ENCODE measurements at places on chromosomes 7 and 10.

DNA sequence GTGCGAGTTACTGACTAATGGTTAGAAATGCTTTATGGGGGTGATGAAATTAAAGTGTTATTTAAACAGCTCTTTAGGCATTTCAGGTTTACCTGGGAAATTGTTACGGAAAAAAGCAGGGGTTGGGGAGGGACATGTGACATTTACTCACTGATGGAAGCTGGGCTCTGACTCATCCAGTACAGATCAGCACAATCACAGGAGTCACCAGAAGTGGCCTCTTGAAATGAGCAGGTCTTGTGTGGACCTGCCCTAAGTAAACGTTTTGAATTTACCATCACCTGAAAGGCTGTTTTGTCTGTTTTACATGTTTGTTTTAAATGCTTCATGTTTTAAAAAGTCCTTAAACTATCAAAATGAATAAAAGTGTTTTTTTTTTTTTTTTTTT is 2.3 kb downstream of the GLRX3 start:
- no peak for DNase-seq

GRCh38 chr10:17965649-17966235 is 14.0 kb downstream of the SLC39A12 start:
- DNase-seq: no peak

DNA sequence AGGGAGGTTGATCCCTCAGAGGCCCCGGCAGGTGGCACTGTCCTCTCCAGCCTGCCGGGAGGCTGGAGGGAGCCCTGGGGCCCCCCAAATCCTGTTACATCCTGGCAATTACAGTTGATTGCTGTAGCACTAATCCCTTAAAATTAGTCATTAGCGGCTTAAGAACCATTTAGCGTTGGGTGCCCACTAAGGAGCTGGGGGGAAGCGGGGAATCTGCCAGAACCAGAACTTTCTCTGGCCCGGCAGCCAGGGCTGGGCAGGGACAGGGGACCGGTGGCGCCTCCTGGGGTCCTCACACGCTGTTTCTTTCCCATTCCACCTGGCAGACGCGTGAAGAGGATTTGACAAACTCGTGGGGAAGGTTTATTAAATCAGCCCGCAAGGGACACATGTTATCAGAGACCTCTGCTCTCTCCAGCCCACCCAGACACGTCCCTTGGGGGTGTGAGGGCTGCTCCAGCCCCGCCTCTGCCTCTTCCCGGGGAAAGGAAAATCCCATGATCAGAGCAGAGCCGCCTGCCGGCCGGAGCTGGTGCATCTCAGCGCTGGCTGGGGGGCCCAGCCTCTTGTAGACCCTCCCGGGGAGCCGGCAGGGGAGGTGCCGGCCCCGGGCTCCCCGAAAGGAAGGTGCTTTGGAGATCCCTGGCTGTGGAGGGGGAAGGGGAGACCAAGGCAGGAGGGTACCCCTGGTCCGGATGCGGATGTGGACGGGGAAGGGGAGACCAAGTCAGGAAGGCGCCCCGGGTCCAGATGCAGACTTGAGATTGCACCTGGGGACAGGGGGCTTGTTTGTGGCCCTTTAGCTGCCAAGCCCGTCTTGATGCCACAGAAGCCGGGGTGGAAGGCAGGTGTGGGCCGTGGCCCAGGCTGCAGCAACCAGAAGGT is 142.7 kb downstream of the ELFN1 start:
- no peak for DNase-seq

DNA sequence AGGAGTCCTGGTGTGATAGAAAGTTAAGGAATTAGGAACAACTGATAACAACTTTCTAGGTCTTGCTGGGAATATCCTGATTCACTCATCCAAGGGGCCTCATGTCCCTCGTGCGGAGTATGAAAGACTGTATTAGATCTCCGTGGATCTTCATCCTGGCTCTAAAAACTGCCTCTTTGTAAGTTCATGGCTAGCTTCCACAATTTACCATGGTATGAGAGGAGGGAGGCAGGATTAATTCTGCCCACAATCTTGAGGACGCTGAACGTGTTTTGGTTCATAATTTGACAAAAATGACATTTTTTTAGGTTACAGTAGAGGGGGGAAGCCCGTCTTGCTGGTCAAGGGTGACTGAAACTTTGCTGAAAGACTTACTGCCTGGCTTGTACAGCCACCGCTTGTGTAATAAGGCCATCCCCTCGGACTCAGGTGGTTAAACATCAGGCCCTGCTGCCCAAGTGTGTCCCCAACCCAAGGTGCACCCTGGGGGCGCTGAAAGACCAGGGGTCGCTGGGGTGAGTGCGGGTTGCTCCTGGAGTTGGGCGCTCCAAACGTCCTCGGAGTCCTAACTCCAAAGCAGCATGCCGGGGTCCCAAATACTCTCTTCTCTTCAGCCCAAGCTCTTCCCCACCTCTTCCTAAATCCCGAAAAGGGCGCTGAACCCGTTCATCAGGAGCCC is 733 bp downstream of the HIBADH start:
- no peak for DNase-seq

DNA sequence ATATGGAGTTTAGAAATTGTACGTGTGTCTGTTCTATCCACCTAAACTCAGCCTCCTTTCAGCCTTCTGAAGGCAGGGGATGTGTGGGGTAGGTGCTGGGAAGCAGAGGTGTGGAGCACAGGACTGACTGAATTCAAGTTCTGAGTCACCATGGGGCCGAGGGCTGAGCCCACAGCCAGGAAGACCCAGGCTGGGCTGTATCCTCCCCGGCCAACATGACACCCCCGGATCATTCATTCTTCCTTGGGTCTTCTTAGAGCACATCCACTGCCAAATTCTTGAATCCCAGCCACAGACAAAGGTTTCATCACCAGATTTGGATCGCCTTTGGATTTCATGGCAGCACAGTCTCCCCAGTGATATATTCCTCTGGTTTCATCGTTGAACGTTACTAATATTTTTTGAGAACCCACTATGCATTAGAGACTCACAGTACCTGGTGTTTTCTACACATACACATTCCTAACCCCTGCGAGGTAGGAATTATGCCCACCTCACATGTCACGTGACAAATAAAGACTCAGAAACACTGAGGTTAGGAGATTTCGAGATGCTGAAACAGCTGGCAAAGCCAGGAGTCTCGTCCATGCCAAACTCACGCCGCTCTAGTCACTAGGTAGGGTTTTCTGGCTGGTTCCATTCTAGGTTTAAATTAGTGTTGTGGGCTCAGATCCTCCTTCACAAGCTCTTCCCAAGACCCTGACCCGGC is 26.9 kb downstream of the CCDC3 start:
- DNase-seq: no peak

GRCh38 chr7:43921423-43921822 is 4.8 kb upstream of the UBE2D4 start:
- no peak for DNase-seq

DNA sequence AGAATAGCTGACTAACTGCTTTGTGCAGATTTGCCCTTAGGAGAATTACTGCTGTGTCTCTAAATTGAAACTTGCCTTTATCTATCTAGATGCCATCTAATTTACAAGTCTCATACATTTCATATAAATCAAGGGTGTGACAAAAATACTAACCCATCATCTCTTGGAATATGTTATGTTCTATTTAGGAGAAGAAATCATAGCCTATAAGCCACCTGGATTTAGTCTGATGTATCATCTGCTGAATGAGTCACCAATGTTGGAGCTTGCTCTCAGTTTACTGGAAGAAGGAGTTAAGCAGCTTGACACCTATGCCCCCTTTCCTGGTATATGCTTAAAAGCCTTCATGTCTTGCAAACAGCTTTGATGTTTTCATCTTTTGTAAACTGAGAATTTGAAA is 43.5 kb downstream of the NUP205 start:
- no peak for DNase-seq

DNA sequence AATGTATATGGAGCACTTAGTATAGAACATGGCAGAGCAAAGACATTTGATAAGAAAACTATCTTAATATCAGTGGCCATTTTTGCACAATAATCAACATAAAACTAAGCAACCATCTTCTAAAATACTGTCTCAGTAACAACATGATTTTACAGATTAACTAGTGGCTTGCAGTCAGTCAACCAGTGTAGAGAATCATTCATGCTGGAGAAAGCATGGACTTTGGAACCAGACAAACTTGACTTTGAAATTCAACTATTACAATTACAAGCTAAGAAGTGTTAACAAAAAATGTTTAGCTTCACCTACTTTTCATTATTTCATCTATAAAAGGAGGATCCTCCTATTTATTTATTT is 27.7 kb downstream of the CUBN start:
- DNase-seq: no peak

DNA sequence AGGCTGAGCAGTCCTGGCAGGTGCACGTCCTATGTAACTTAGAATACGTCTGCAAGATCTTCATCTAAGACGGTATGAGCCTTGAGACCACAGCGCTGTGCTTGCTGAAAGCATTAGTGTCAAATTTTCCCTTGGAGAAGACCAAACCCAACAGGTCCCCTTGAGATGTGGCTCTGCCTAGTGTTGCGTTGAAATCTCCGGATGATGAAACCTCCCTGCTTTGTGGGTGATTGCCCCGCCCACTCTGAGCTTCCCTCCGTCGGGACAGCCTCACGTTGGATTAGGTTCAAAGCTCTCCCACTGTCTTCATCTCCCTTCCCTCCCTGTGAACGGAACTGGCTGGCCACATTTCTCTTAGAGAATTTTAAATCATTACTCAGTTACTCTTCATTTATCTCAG is 102.0 kb downstream of the ADARB2 start:
- no peak for DNase-seq

- DNase-seq: no peak
These were observed 4.3 kb upstream of the CXCL12 start for GRCh38 chr10:44389150-44389549.

DNA sequence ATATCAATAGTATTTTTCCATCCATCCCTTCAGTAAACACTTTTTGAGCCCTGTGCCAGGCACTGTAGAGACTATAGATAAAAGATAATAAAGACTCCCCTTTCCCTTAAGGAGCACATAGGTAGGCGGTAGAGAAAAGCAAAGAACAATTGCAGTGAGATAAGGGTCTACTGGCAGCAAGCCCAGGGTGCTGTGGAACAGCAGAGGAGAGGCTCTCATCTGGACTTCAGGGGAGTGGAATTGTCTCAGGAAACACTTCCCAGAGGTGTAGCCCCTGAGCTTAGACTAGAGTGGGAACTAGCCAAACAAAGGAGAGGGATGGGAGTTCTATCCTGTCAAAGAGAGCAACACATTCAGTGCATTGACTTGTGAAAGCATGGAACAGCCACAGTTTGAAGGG is 102.0 kb downstream of the NRF1 start:
- no peak for DNase-seq

DNA sequence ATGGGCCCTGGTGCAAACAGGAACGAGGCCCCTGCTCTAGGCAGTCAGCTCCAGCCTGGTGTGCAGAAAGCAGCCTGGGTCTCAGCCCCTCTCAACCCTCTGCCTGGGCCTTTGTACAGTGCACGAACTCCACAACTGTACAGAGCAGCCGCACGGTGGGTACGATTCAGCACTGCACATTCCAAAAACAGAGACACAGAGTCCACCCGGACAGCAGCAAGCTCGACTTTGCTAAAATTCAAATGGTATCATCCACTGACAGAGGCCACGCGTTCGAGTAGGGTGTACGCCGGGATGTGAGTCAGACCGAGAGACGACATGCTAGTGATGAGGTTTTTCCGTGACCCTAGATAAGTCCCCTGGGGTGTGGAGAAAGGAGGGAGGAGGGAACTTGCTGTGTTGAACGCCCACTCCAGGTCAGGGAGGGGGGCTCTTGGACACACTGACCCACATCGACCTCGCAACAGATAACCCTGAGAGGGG is 65.6 kb upstream of the PDGFA start:
- DNase-seq: peak; percentile 47

DNA sequence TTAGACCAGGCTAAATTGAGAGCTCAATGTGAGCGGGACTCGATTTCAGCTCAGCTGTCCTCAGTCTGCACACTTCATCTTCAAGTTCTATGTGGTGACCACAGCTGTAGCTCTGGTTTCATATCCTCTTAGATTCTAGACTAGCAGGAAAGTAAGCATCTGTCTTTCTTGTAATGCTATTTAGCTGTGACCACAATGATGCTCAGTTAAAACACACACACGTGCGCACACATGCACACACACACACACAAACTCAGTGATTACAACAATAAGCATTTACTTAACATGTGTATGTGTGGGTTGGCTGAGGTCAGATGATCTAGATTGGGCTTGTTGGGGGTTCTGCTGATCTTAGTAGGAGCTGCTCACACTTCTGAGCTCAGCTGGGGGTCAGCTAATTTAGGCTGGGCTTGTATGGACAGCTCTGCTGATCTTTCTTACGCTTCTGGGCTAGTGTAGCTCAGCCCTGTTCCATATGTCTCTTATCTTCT is 82.5 kb downstream of the ZNF365 start:
- DNase-seq: no peak

- DNase-seq: peak; percentile 6
These were observed 92.6 kb downstream of the CREM start for GRCh38 chr10:35219292-35219691.

- DNase-seq: no peak
These were observed 197.7 kb upstream of the HPS1 start for GRCh38 chr10:98644466-98644865.

DNA sequence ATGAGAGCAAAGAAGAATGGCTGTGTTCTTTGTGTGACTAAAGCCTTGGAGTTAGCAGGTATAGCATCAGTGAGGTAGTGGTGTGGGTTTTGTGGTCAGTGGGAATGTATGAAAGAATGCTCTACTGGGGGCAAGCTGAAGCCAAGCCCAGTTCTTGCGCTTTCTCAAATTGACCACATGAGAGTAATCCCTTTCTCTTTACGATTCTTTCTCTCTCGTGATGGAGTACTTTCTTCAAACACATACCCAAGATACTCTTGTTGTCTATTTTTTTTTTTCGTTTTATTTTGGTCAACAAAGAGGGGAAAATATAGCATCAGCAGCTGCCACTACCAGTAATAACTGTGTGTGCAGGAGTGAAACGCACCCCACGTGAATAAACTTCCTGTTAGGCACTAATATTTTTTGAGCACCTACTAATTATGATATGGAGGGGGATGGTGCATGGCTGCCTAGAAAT is 8.4 kb upstream of the PANK1 start:
- no peak for DNase-seq

DNA sequence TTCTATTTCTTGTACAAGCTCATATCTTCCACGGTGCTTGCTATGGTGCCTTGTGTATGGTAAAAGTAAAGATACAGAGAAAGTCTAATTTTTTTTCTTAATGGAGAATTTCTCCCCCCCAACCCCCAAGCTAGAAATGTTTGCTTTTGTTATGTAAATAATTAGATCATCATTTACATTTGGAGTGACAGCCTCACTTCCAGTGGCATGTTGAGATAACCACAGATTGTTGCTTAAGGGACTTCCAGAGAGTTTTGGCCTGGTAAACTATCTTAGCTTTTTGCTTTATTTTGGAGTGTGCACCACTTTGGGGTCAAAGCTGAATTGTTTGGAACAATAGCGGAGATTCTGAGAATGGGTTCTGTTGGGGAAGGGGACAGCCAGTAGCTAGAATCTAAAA is 129.7 kb downstream of the ZNF365 start:
- DNase-seq: no peak

- no peak for DNase-seq
These were observed 54.5 kb upstream of the PRPS1L1 start for GRCh38 chr7:18082169-18082568.
